ENCODE measurements at places on chromosomes 1 and 21. TPM values are rescaled to one million over a fixed set of nuclear protein-coding genes. Genes with fewer than 3 reads are reported as not detected.

NUP133 gene
- polyA plus RNA-seq, result 39.4 TPM

DCAF6 gene
- 51.7 TPM for polyA plus RNA-seq

ADAM30 gene
- not detected for polyA plus RNA-seq

NUP210L gene
- polyA plus RNA-seq, result 0.05 TPM

WLS gene
- 14.7 TPM for polyA plus RNA-seq

MX2 gene
- polyA plus RNA-seq, result 33.0 TPM

ERG gene
- 5.8 TPM for polyA plus RNA-seq

VSIG8 gene
- 2.6 TPM for polyA plus RNA-seq

FBXO28 gene
- polyA plus RNA-seq, result 18.3 TPM

DNAJC28 gene
- polyA plus RNA-seq, result 3.9 TPM

OR2T33 gene
- not detected for polyA plus RNA-seq

CD53 gene
- polyA plus RNA-seq, result 262 TPM
